Stimulated activated CD8-positive, alpha-beta memory T cell treated with anti-CD3 and anti-CD28 coated beads, Interleukin-7, amount 100 ng/mL, for 1 hour (primary cell): ENCODE measurements at places on chromosomes 5 and 9.
A peak's percentile ranks its signal among the peaks of the same experiment; 100 is the strongest.

DNA sequence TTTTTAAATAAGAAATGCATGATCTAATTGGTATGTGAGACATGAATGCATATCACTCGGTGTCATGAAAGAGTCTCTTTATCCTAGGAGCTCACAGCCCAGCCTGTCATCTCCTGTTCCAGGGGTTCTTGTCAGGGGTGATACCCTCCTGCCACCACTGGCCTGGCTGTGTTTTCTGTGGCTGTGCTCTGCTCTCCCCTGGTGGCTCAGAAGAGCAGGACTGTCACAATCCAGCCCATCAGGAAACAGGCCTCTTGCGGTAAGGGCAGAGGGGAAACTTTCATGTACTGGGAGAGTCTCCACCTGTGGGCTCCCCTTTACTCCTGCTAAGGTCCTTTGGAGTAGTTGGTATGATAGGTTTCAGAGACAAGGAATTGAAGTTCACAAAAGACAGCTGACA lies 240.2 kb upstream of the GLRA1 start:
- DNase-seq: no peak

GRCh38 chr9:105694848-105695581 lies 674 bp downstream of the TMEM38B start:
- DNase-seq: peak; percentile 19

- no peak for DNase-seq
Observed at GRCh38 chr5:56412601-56413379, 179.7 kb upstream of the ANKRD55 start.

DNA sequence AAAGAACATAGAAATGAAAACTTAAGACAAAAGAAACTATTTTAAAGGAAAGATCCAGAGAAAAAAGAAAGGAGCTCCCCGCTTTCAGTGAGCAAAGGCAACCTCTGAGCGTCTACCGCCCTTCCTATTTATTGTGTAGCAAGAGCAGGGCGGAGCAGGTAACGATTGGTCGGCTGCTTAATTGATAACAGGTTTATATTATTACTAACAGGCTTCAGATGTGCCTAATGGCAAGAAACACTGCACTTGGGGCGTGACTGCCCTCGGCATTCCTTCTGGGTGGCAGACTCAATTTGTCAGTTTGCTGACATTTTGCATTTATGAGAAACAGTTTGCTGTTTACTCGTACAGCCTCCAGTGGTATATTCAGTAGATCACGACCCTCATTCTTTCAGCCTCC lies 482.7 kb upstream of the C9orf72 start:
- DNase-seq: no peak

DNA sequence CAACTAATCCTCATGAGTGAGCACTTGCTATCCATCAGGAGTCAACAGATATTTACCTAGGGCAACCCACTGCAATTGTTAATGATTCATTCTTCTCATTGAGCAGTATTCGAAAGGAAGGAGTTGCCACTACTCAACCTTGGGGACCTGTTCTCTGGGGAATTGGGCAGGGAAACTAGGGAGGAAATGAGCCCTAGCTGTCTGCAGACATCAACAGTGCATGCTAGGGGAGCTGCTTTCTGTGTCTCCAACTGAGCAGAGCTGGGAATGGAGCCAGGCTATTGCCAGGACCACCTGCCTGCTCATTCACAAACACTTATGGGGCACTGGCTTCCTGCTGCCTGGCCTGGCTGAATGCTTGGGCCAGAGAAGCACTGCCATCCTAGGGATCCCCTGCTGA lies 183.4 kb downstream of the TMEM38B start:
- no peak for DNase-seq

DNA sequence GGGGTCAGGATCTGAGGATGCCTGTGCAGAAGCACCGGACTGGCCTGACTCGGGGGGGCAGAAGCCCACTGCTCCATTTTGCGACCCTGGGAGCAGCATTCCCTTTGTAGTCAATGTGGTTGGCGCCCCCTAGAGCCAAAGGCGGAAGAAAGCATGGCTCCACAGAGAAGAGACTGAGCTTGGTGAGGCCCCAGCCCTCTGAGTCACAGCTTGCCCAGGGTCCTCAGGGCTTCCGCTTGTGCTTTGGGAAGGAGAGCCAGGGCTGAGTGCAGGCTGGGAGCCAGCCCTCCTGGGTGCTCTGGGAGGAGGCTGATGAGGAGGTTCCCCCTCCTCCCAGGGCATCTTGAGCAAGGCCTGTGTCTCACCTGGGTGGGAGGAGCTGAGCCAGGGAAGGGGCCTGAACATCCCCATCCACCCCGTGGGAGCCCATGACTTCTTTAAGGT lies 5.5 kb upstream of the AQP3 start:
- DNase-seq: peak; percentile 13

- DNase-seq: no peak
Observed at GRCh38 chr9:132472199-132472598, 62.2 kb downstream of the CFAP77 start.

DNA sequence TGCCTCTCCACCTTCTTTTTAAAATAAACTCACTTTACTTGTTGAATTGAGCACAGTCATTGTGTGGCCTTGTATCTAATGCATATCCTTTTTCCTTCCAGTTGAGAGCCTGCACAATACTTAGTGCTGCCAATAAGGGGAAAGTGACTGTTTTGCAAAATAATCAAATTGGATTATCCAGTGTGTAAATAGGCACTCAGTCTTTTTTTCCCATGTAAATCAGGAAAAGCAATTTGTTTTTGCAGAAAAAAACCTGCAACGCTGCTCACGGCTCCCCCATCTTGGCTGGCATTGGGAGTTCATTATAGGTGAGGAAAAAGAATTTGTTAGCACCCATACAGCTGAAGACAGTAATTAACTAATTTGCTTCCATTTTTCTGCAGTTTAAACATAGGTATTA lies 299.9 kb downstream of the CSNK1G3 start:
- no peak for DNase-seq

GRCh38 chr5:147458581-147458980 lies 51.3 kb downstream of the DPYSL3 start:
- DNase-seq: no peak

DNA sequence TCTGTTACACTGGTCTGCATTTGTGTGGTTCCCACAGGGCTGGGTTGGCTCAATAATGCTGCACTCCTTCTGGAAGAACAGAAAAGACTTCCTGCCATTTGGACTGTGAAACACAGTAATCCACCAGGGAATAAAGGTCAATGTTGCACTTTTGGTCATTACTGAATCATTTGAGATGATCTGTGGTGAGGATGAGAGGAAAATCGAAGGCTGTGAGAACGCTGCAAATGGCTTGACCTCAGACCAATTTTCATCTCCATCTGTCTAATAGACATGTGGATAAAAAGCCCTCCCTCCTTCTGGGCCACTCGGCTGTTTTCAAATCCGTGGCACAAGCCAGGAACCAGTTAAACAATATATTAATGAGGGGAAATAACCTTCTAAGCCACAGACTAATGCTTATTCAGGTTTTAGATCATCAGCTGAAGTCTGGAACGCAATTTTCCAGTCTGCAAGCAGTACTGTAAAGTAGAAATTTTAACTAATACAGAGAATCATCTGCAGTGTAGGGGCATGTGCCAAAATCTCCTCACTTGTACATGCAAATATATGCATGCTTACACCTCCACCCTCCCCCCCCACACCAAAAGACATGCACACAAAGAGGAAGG lies 20.2 kb downstream of the TLE1 start:
- no peak for DNase-seq

GRCh38 chr9:135864447-135865049 lies 42.8 kb downstream of the CAMSAP1 start:
- DNase-seq: peak; percentile 37

DNA sequence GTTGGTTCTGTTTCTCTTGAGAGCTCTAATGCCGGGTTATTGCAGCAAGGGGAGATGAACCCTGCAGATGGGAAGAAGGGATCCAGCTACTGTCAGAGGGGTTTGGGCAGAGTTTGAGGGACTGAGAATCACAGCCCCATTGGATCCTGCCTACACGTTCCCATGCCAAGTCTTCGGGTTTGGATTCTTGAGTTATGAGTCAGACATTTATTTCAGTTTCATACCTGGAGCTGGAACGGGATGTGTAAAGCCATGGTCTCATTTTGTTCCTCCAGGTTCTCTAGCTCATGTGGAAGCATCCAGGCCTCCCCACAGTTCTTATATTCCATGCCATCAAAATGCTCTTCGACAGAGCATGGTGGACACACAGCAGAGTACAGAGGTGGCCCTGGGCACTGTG lies 275.4 kb upstream of the IRX4 start:
- no peak for DNase-seq

DNA sequence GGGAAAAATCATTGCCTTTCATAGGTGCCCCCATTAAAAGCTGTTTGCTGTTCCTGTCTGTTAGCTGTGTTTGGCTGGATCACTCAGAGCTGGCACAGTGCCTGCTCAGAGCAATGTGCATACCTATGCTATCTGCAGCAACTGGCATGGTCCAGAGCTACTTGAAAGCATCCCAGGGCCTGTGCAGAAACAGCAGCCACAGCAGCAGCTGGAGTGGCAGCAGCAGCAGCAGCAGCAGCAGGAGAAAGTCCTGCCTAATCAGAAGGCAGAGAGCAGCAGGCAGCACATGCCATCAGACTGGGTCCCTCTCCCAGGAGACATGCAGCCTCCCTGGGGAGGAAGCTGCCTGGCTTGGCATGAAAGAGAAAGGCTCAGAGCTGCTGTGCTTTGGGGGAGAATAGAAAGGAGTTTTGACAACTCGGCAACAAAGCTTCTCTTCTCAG lies 243.8 kb upstream of the WWC1 start:
- DNase-seq: no peak

DNA sequence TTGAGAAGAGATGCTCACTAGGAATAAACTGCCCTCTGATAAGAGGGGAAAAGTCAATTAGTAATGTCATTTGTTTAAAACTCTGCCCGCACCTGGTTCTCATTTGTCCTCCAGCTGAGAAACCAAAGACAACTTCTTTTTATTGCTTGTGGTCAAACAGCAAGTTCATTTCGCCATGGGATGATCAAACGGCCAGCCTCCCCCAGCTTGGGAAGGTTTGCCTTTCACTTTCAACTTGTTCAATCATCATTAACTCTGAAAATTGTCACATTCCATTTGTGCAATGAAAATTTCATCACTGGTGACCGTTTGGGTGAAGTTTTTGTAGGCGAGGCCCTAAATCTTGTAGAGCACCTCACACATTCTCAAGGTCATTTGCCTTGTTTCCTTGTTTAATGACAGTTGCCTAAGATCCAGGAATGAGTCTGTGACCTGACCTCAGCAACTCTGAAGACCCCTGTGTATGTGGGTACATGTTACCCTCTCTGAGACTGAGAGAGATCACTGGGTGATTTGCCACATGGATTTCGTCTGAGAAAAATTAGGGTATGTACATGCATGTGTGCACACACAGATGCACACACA lies 117.7 kb downstream of the MARCHF3 start:
- no peak for DNase-seq

DNA sequence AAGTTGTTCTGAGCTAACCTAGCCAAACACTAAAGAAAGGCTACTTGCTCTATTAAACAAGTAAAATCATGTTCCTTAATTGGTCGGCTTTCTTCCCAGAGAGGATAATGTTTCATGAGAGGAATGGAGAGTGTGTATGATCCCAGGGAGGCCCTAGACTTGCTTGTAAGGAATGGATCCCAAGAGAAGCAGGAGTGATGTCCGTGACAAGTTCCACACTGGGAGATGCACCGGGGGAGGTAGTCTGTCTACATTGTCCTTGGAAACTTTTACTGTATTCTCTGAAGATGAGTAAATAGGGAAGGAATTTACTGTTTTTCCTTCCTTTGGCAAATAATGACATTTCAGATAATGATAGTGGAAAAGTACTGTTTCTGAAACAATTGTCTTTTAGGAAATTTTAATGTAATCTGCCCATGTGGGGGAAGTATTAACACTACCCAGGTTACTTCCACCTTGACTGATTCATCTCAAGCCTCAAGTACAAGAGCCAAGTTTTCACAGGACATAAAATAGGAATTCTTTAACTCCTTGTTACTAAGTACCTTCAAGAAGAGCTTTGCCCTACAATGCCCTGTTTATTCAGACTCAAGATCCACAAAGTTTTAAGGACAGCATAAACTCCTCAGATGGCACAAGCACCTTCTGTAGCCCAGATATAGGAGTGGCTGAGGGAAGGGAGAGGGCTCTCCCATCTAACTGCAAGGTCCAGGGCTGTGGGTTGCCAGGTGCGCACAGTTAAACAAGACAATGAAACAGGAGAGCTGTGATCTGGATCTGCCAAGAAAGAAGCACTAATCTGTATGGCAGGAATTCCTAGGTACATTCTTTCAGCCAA lies 152.1 kb downstream of the GNA14 start:
- no peak for DNase-seq
